Bronchial epithelial cell (primary cell): ENCODE measurements at places on chromosomes 2 and 18. TPM values are rescaled to one million over a fixed set of nuclear protein-coding genes. Genes with fewer than 3 reads are reported as not detected.

Gene RBMS1
- total RNA-seq = 30.0 and 34.1 TPM in 2 replicates

Gene DCDC2C
- not detected in 2 replicates for total RNA-seq

Gene SPC25
- total RNA-seq = 0.13 TPM in 1 of 2 replicates, not detected in the other

Gene IL36A
- 6.3 and 11.5 TPM in 2 replicates for total RNA-seq

Gene CBLN2
- not detected in 2 replicates for total RNA-seq

Gene SCN2A
- under 0.01 TPM in 2 replicates for total RNA-seq

Gene FHL2
- 67.2 and 76.9 TPM in 2 replicates for total RNA-seq

Gene SP140
- total RNA-seq = not detected in 2 replicates

Gene TOGARAM2
- total RNA-seq = under 0.01 TPM in 1 of 2 replicates, not detected in the other

Gene SPTBN1
- 339 and 365 TPM in 2 replicates for total RNA-seq

Gene NEU2
- not detected in 2 replicates for total RNA-seq

Gene PROKR1
- not detected in 2 replicates for total RNA-seq

Gene MROH2A
- total RNA-seq = not detected in 2 replicates

Gene OXER1
- not detected in 2 replicates for total RNA-seq

Gene EHBP1
- 125 and 132 TPM in 2 replicates for total RNA-seq

Gene DSEL
- 2.4 and 3.3 TPM in 2 replicates for total RNA-seq

Gene TRPM8
- total RNA-seq = not detected in 2 replicates

Gene RHBDD1
- 29.7 and 32.0 TPM in 2 replicates for total RNA-seq

Gene ARHGEF4
- 74.8 and 107 TPM in 2 replicates for total RNA-seq

Gene SCN7A
- not detected in 2 replicates for total RNA-seq

Gene TUBB6
- 468 and 922 TPM in 2 replicates for total RNA-seq

Gene TAF1B
- 28.7 and 30.5 TPM in 2 replicates for total RNA-seq

Gene GKN2
- total RNA-seq = not detected in 2 replicates

Gene SPHKAP
- not detected in 2 replicates for total RNA-seq

Gene ADCYAP1
- not detected in 2 replicates for total RNA-seq

Gene OSR1
- 1.3 and 1.7 TPM in 2 replicates for total RNA-seq

Gene GALNT14
- 9.2 and 12.4 TPM in 2 replicates for total RNA-seq

Gene LTBP1
- 6.6 and 10.6 TPM in 2 replicates for total RNA-seq

Gene SNTG2
- not detected in 2 replicates for total RNA-seq

Gene TUBB8B
- total RNA-seq = not detected in 2 replicates

Gene CAPN10
- 13.4 and 22.4 TPM in 2 replicates for total RNA-seq

Gene ST8SIA5
- total RNA-seq = 0.13 TPM in 1 of 2 replicates, not detected in the other

Gene PIEZO2
- total RNA-seq = under 0.01 and 1.3 TPM in 2 replicates

Gene PKDCC
- 0.38 and 0.79 TPM in 2 replicates for total RNA-seq

Gene CD8B
- not detected in 2 replicates for total RNA-seq

Gene DIPK1C
- total RNA-seq = not detected in 2 replicates

Gene FAM136A
- 21.5 and 23.4 TPM in 2 replicates for total RNA-seq

Gene GREB1L
- total RNA-seq = 0.79 and 0.90 TPM in 2 replicates

Gene DOCK10
- total RNA-seq = under 0.01 and 1.1 TPM in 2 replicates

Gene ORMDL1
- total RNA-seq = 38.9 and 46.9 TPM in 2 replicates

Gene CYTIP
- total RNA-seq = not detected in 2 replicates

Gene COL6A3
- 0.64 and 16.6 TPM in 2 replicates for total RNA-seq

Gene TBR1
- total RNA-seq = under 0.01 TPM in 2 replicates

Gene ERFE
- 4.2 and 5.8 TPM in 2 replicates for total RNA-seq

Gene CYP27C1
- total RNA-seq = 0.26 and 0.38 TPM in 2 replicates

Gene SERPINB10
- total RNA-seq = under 0.01 and 0.79 TPM in 2 replicates

Gene SGPP2
- total RNA-seq = 9.7 and 40.1 TPM in 2 replicates

Gene STAT4
- 7.1 and 12.3 TPM in 2 replicates for total RNA-seq

Gene COL3A1
- total RNA-seq = 1.4 and 43.4 TPM in 2 replicates

Gene GPR17
- total RNA-seq = not detected in 2 replicates

Gene NDUFAF7
- 15.5 and 17.9 TPM in 2 replicates for total RNA-seq

Gene DAW1
- 0.13 and 0.26 TPM in 2 replicates for total RNA-seq

Gene TYMS
- total RNA-seq = 3.1 and 5.5 TPM in 2 replicates

Gene CARF
- 2.4 and 3.2 TPM in 2 replicates for total RNA-seq

Gene FAHD2A
- 33.7 and 34.9 TPM in 2 replicates for total RNA-seq
